Right ventricle myocardium superior (tissue), 1 donor: ENCODE measurements at places on chromosomes 5 and 9.

GRCh38 chr5:2783223-2783622 is 31.7 kb upstream of the IRX2 start:
- DNase-seq = no peak

GRCh38 chr5:147901599-147902039 is 4.7 kb downstream of the C5orf46 start:
- DNase-seq = no peak

- DNase-seq = no peak
These were observed 102.0 kb upstream of the PTPN3 start for GRCh38 chr9:109600142-109600541.

- no peak for DNase-seq
These were observed 90.4 kb downstream of the PJA2 start for GRCh38 chr5:109319351-109319750.

- DNase-seq = no peak
These were observed 785.3 kb upstream of the RIOK2 start for GRCh38 chr5:97968346-97968745.
